ENCODE measurements at places on chromosomes 7 and 10.

DNA sequence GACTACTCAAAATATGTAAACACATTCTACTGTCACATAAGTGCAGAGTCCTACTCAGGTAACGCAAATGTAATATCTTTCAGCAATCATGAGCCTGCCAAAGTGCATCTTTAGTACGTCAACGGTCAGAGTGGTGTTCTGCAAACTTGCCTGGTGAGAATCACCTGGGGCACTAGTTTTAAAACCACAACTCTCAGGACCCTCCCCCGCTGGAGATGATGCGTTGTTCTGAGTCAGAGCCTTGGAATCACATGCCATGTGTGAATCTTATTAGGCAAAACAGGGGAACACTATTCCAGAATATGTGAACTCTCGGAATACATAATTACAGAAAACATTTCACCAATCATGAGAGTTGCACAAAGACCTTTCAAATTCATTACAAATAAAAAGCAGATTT is 115.7 kb downstream of the TPK1 start:
- no peak for DNase-seq

GRCh38 chr10:68074031-68074774 is 880 bp downstream of the HERC4 start:
- no peak for DNase-seq

DNA sequence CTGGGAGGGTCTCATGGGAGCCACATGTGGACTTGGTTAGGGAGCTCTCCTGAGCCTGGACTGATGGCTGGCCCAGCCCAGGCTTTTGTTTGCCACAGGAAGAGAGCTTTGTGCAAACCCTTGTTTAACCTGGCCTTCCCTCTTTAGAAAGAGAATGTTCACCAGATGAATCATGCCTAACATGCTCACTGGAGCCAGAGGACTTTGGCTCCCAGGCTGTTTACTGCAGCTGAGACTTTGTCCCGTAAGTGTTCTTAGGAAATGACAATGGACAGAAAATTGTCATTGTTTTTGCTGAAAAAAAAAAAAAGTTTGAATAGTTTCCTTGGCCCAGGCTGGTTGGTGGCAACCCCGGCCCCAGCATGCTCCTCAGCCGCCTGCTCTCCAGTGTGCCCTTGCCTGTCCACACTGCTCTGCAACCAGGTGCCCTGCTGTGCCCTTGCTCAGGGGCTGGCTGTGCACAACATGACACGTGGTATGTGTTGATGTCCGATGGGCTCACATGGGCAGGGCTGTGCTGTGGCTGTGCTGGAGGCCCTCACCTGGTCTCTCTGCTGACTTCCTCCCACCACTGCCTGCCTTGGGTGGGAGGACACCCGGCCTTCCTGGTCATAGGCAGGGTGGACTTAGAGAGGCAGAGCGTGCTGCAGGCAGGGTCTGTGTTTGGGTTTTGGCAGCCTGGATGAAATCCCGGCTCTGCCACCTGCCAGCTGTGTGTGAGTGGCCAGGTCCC is 215.3 kb upstream of the ZNF32 start:
- no peak for DNase-seq

GRCh38 chr7:21020667-21021066 is 234.0 kb upstream of the SP8 start:
- no peak for DNase-seq

- DNase-seq, result no peak
These were observed 33.3 kb upstream of the NMT2 start for GRCh38 chr10:15201589-15202300.

- no peak for DNase-seq
These were observed 141.0 kb upstream of the COL1A2 start for GRCh38 chr7:94253686-94254085.

- DNase-seq, result no peak
These were observed 158.8 kb downstream of the CAMK1D start for GRCh38 chr10:12508165-12508564.

- no peak for DNase-seq
These were observed 2.3 kb upstream of the GRID2IP start for GRCh38 chr7:6553448-6554044.

DNA sequence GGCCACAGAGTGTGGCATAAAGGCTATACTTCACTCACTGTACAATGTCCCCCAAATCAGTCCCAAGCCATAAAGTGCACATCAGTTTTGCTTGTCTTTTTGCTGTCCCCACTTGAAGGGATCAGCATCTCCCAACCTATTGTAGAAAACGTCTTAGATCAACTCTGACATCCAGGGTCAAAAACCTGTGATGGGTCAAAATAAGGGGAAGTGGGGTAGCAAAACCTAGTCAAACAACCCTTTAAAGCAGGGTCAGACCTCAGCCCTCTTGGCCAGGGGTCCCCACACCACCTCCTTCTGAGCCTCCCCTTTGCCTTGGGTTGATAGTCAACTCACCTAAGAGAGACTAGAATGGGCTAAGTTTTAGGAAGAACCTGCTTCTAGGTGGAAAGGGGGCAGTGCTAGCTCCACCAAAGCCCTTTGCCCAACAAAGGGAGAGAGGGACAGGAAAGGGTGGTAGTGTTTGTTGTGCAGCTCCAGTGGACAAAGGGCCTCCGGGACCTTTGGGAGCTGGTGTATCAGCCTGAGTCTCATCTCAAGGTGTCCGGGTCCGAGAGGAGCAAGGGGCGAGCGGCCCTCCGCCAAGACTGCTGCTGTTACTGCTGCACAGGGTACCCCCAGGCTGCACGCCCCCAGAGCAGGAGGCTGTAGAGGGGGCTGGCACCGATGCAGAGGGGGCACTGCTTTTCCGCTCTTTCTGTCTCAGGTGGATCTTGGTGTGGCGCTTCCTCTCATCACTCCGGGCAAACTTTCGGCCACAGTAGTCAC is 3.3 kb downstream of the EGR2 start:
- DNase-seq, result no peak

DNA sequence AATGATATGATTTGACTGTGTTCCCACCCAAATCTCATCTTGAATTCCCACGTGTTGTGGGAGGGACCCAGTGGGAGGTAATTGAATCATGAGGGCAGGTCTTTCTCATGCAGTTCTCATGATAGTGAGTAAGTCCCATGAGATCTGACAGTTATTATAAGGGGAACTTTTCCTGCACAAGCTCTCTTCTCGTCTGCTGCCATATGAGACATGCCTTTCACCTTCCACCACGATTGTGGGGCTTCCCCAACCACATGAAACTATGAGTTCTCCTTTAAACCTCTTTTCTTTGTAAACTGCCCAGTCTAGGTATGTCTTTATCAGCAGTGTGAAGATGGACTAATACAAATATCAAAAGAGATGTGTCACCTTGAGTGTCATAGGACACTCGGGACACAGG is 502.7 kb upstream of the PODXL start:
- no peak for DNase-seq

DNA sequence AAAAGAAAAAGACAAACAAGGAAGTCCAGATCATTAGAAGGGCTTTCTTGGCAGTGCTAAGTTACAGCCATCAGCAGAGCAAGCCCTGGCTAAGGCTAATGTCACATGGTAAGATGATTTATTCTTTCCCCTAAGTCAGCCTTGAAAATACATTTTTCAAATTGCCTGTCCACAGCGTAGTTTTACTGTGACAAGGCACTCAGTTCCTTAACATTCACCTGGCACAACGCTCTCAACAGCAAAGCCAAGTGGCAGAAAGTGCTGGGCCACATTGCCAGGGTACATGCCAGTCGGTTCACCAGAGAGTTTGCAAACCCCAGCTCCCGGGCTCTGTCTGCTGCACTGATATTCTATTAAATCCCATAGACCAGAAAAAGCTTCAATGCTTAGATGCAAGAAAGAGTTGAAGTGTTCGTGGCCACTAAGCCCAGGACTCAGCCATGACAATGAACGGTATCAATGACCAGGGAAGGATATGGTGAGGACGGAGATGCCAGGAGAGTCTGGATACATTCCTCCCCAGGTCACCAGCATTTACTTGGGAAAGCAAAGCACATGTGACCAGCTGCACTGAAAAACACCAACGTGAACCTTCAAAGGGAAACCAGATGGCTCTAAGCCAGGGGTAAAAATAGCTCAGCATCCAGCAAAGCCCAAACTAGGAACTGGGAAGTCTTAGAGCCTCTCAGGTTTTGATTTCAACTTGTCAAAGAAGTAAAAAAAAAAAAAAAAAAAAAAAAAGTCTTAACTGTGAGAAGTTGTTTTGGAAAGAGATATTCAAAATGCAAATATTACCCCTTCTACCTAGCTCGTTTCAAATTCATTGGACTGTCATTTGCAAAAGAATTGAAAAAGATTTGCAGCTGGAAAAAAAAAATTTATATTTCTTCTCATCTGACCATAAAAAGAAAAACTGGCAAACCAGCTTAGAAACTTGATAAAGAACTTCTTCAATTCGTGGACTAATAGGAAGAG is 23.9 kb upstream of the MPP7 start:
- no peak for DNase-seq

GRCh38 chr10:17109475-17110207 is 20.0 kb downstream of the CUBN start:
- DNase-seq, result no peak
